ENCODE measurements at places on chromosomes 1 and 21. TPM values are rescaled to one million over a fixed set of nuclear protein-coding genes. Genes with fewer than 3 reads are reported as not detected.
A peak's percentile ranks its signal among the peaks of the same experiment; 100 is the strongest.

- H3K27ac ChIP-seq: no peak overlapping the region
- no peaks in the 10 kb centered on the region for H3K27me3 ChIP-seq
- no peaks in the 10 kb centered on the region for H3K36me3 ChIP-seq
- no peak overlapping the region for H3K4me3 ChIP-seq
- peaks cover 1% of the 10 kb centered on the region for H3K4me1 ChIP-seq
Observed at GRCh38 chr1:163265547-163265946, 56.2 kb upstream of the NUF2 start.

- H3K4me1 ChIP-seq: peaks cover 76% of the 10 kb centered on the region
- peaks cover 62% of the 10 kb centered on the region for H3K36me3 ChIP-seq
- no peak for DNase-seq
- no peaks in the 10 kb centered on the region for H3K27me3 ChIP-seq
- H3K4me3 ChIP-seq: peak overlapping the region; percentile 46
- H3K27ac ChIP-seq: peak overlapping the region; percentile 75
Observed at GRCh38 chr21:33238565-33239255, 9.0 kb downstream of the IFNAR2 start.

The GPA33 gene
- 2.3 TPM for total RNA-seq

- H3K4me3 ChIP-seq: peak overlapping the region; percentile 91
- peak overlapping the region; percentile 87 for H3K27ac ChIP-seq
- H3K27me3 ChIP-seq: no peaks in the 10 kb centered on the region
- peaks cover 46% of the 10 kb centered on the region for H3K4me1 ChIP-seq
Observed at GRCh38 chr1:27872802-27873551, 633 bp downstream of the THEMIS2 start.

The IL22RA1 gene
- not detected for total RNA-seq

DNA sequence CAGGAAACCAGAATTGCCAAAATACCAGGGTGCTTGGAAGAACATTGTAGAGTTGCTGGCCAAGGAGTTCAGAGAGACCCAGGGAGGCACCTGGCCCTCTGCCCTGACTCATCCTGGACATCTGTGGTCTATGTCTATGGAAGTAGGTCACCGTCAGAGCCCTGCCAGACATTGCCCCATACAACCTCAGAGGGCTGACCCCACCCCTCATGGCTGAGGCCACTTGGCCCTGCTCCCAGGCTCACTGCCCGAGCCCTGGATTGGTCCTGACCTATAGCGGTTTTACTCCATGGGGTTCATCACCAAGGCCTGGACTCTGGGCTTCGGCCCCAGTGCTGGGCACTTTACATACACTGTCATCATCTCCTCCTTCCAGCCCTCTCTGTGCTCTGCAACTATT lies 233.1 kb downstream of the PTPRU start:
- no peaks in the 10 kb centered on the region for H3K4me1 ChIP-seq
- H3K4me3 ChIP-seq: no peak overlapping the region
- H3K27ac ChIP-seq: no peak overlapping the region
- H3K27me3 ChIP-seq: peaks cover 13% of the 10 kb centered on the region
- DNase-seq: no peak

The PTPN7 gene
- 188 TPM for total RNA-seq

DNA sequence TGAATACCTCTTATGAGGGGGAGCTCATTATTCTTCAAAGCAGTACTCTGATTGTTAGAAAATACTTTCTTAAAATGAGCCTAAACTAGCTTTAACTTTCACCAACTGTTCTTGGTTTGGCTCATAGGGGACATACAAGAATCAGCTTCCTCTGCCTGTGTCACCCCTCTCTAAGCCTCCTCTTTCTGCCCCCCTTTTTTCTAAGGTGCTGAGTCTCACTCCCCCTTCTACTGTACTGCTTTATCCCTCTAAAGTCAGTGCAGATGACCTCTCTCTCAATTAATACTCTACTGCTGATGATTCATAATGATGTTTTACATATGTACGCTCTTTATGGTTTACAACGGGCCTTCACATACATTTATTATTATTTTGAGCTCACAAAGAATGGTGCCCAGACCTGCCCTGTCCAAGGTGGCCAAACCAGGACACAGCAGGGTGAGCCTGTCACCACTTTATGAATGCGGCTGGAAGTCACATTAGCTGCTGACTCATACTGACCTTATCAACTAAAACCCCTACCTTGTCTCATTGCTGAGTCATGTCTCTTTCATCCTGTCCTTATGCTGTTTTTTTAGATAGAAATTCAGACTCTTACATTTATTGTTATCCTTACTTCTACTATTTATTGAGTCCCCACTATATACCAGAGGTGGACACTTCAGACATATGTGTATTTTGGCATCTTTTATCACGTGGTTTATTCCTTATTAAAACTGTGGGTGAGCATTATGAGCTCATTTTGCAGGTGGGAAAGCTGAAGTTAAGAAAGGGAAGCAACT lies 126.9 kb downstream of the RNF220 start:
- H3K27me3 ChIP-seq: peaks cover 6% of the 10 kb centered on the region
- DNase-seq: no peak
- no peak overlapping the region for H3K4me3 ChIP-seq
- H3K4me1 ChIP-seq: peaks cover 5% of the 10 kb centered on the region
